Activated naive CD4-positive, alpha-beta T cell treated with anti-CD3 and anti-CD28 coated beads, Interleukin-2, amount 50 U/mL, for 72 hours (primary cell): ENCODE measurements at places on chromosomes 12 and 14.

DNA sequence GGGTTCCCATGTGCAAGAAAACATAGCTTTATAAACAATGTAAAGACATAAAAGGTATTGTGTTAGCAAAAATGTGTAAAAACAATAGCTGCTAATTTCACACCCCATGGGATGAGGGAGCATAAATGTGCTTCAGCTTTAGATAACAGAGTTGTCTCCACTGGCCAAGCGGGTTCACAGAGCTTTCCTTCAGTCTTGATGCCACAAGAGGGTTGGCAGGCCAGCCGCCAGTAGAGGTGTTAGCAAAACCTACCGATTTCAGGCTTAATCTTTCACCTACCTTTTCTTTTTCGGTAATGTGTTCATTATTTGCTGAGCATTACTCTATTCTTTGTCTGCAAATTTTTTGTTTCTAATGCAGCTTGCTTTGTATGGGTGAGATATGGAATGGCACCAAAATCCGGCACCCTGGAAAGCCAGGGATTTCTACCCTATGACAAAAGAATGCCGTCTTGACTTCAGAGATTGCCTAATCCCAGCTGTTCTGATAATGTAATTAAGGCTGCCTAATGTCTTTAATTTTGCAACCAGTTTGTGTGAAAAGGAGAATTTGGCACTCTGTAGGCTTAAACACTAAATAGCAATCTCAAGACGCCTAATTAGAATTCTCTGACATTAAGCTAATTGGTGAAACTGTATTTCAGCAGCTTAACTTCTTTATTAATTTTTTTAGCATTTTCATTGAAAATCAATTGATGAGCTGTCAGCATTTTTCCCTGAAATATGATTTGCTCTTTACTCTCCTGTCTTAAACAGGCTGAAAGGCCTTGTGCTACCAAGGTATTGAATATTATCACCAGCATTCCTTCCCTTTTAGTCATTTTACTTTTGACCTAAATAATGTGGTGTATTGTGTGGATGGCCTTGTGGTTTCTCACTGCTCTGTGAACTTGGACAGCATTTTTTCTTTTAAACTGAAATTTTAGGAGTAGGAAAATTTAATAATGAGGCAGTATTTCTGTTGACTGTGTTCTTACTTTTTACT is 60.7 kb downstream of the POLR3B start:
- DNase-seq, result no peak

DNA sequence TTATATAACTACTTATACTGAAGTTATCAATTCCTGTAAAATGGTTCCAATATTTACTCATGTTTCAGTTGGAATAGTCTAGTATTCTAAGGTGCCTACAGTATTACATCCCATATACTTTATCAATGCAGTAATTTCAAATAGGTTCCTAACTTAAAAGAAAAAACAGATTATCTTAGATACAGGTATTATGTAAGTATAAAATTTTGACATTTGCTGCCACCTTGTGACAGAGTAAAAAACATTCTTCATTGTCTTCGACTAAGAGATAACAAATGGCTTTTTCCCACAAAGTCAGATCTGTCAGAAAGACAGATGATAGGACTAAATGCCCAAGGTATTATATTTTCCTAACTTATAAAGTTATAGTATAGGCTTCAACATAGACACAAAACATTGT is 78.7 kb downstream of the TXNDC16 start:
- DNase-seq, result no peak

DNA sequence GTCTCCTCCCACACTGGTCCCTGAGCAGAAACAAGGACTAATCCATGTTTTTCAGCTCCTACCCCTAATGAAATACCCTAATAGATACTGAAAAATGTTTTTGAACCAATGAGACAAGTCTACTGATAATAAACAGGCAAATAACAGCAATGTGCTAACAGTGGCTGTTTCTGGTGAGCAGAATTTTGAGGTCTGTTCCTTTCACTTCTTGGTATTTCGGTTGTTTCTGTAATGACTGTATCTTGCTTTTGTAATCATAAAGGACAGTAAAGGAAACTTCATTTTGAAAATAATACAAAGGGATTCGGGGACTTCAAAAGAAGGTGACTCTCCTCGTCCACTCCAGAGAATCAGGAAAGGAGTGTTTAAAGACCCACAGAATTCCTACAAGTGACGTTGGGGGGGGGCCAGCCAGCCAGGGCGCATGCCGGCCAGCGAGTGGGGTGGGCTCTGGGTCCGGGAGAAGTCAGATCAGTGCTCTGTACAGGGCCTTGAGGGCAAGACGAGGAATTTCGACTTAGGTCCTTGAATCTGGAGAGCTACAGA is 1.1 kb upstream of the CD9 start:
- DNase-seq, result no peak

- DNase-seq, result no peak
Observed at GRCh38 chr14:104019029-104019428, 66.5 kb upstream of the ASPG start.

GRCh38 chr12:24049728-24050127 is 100.3 kb upstream of the SOX5 start:
- no peak for DNase-seq

GRCh38 chr12:94872671-94872970 is 130.9 kb downstream of the NDUFA12 start:
- no peak for DNase-seq

DNA sequence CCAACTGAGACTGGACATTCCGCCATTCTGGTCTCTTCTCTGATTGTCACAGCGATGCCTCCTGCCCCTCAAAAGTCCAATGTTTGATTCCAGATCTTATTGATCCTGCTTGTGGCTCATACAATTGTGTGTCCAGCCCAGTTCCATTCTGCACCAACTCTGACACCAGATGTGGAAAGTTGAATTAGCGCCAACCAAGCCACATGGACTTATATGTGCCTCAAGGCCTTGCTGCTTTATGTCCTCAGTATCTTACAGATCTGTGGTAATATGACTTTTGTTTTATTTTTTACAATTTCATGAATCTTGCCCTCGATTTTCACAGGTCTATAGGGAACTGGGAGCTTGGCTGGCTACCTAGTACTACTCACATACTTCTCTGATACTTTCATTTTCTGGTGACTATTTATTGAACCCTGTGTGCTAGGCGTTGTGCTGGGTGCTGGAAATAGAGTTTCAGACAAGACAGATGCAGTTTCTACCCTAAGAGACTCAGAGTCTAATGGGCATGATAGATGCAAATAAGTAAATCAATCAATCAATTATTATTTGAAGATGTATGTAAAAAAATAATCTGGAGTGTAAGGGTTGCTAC is 472.0 kb downstream of the TMTC2 start:
- DNase-seq, result no peak

DNA sequence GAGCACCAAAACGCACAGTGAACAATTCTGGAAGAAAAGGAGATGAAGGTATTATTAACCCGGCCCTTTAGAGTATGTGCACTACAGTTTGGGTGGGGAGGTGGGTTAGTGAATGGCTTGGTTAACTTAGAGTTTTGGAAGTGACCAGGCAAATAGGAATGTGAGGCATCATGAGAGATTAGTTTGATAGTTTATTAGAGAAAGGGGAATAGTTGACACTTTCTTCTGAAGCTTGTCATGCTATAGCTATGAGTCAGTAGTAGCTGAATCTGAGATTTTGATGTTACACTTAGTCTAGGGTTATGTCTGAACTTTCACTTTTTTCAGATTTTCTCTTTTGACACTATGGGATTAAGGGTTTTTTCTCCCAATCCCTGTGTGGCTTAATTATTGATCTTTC is 567.2 kb downstream of the SNAPC1 start:
- no peak for DNase-seq

DNA sequence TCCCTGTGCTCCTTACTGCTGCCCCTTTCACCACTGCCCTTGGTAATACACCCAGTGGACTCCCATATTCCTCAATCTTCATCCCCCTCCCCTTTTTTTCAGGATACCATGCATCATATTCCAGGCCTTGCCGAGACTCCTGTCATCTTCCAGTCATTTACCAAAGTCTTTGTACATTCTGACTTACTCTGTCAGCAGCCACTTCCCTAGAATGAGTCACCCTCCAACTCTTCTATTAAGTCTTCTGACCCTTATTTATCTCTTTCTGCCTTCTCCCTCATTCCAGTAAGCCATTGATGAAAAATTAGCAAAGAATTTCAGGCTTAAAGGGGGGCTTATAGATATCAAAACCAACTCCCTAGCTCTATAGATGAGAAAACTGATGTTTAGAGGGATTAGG is 128.0 kb downstream of the STXBP6 start:
- DNase-seq, result no peak

DNA sequence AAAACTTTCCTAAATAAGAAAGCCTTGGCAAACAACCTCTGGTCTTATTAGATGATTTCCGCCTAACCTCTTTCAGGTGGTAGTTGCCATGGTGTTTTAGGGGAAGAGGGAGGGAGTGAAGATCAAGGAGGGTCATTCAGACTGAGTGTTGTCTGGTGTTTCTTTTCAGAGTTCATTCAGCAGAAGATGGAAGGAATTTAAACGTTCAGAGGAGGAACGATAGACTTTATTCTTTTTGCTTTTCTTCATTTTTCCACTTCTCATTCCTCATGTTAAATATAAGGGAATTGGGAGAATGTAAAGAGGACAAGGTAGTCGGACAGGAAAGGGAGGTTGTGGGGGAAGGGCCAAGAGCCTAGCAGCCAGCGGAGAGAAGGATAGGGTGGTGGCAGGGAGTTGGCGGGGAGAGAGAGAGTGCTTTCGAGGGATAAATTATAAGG is 17.4 kb upstream of the SALL2 start:
- DNase-seq, result no peak

GRCh38 chr12:122228092-122228491 is 2.2 kb upstream of the DIABLO start:
- DNase-seq, result no peak

GRCh38 chr12:128578045-128578444 is 245.7 kb downstream of the SLC15A4 start:
- DNase-seq, result no peak

DNA sequence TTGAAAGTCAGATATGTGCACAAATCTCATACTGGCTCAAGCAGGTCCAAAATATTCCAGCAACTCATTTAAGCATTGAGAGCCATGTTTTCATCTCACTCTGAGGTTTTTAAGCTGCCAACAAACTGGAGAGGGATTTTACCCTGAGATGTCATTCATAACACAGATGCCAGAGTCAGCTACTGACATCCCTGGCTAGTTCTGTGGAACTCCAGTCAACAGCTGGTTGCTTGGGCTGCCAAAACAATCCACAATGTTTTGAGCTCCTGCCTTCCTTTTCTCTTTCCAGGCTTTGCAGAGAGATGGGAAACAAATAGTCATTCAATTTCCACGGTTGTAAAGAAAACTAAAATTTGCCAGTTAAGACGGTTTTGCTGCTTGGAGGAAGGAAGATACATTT is 621.2 kb upstream of the FBXO33 start:
- DNase-seq, result no peak

- no peak for DNase-seq
Observed at GRCh38 chr12:86429824-86430223, 173.6 kb upstream of the MGAT4C start.

- DNase-seq, result no peak
Observed at GRCh38 chr12:5243014-5243413, 188.9 kb upstream of the NTF3 start.

DNA sequence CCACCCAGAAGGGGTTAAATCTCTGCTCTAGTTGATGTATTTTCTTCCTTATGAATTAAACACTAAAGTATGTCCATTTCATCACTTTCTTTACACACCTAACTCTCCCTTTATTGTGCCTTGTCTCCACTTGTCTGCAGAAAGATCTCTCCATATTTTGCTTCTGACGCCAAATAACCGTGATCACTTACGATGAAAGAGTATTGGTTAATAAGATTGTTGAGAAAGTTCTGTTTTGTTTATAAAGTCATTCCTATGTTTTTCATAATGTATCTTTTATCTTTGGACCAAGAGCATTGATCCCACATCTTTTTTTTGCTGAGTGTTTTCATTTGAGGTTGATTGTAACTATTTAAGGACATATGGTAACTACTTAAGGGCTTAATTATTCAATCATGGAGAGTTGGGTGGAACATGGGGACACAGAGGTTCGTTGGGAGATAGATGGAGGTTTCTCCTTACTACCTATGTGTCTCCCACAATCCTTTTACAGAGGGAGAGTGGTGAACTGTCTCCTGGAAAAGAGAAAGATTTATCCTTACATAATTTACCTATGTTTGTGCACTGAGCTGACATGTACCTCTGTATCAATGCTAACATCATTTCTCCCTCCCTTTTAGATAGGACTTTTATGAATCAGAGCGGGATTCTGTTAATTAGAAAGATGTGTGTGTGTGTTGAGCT is 120.7 kb upstream of the SLC38A2 start:
- no peak for DNase-seq

DNA sequence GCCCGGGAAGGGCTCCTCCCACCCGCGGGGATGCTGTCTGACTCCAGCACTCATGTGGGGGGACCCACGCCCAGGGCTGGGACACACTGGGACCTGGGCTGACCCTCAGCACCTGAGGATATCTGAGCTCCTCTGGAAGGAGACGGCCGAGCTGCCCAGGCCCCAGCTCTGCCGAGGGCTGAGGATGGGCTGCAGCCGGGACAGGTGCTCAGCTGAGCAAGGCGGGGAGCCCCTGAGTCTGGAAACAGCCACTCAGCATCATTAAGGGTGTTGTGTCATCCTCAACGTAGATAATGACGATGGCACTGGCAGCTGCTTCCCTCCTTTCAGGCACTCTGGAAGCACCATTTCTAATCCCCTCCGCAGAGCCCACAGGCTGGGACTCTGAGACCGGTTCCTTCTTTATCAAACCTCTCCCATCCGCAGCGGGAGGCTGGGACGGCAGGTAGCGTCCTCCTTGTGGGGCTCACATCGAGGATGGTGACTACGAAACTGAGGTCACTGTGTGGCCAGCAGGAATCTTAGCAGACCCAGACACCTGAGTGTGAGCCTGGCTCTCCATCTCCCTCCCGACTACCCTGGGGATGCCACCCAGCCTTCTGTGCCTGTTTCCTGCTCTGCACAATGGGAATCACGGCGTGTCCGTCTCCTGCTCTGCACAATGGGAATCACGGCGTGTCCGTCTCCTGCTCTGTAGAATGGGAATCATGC is 26.7 kb upstream of the SFSWAP start:
- DNase-seq, result no peak

- no peak for DNase-seq
Observed at GRCh38 chr12:54956818-54957641, 27.5 kb downstream of the TESPA1 start.

GRCh38 chr14:75277008-75277814 is 1.4 kb upstream of the FOS start:
- peak; percentile 72 for DNase-seq

DNA sequence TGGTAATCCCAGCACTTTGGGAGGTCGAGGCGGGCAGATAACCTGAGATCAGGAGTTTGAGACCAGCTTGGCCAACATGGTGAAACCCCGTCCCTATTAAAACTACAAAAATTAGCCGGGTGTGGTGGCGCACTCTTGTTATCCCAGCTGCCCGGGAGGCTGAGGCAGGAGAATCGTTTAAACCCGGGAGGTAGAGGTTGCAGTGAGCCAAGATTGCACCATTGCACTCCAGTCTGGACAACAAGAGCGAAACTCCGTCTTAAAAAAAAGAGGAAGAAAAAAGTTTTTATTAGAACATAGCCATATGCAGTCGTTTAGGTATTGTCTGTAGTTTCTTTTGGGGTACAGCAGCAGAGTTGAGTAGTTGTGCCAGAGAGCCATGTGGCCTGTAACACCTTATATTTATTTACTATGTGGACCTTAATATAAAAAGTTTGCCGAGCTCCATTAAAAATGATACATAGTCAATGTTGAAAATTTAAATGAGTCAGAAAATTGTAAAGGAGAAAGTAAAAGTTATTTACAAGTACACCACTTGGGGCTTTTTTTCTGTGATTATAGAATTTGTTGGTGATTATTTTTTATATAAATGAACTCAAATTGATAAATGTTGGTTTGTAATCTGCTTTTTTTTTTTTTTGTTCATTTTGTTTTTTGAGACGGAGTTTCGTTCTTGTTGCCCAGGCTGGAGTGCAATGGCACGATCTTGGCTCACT is 2.2 kb downstream of the ADIPOR2 start:
- DNase-seq, result no peak

GRCh38 chr14:84128050-84128449 is 1401.9 kb upstream of the FLRT2 start:
- no peak for DNase-seq
